ENCODE measurements at places on chromosomes 16 and 17.
A peak's percentile ranks its signal among the peaks of the same experiment; 100 is the strongest.

GRCh38 chr17:68963958-68964357, 8.8 kb upstream of the ABCA8 start:
- no peak for DNase-seq

DNA sequence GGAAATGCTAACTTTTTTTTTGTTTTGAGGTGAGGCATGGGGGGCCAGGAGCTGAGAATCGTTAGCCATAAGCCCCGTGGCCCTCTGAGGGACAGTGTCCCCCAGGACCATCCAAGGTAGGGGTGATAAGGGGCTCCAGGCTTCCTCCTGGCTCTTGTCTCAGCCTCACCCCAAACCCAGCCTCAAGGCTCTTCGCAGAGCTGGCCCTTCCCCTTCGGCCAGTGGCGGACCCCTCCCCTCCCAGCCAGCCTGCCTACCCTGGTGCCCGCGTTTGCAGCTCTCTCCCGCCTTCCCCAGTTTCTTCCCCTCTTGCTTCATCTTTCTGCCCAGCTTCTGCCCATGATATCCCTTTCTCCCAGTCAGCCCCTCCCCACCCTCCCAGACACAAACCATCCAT, 22.7 kb upstream of the ATP2A3 start:
- no peak for DNase-seq

- no peak for DNase-seq
Observed at GRCh38 chr16:88453611-88454522, 787 bp downstream of the ZFPM1 start.

DNA sequence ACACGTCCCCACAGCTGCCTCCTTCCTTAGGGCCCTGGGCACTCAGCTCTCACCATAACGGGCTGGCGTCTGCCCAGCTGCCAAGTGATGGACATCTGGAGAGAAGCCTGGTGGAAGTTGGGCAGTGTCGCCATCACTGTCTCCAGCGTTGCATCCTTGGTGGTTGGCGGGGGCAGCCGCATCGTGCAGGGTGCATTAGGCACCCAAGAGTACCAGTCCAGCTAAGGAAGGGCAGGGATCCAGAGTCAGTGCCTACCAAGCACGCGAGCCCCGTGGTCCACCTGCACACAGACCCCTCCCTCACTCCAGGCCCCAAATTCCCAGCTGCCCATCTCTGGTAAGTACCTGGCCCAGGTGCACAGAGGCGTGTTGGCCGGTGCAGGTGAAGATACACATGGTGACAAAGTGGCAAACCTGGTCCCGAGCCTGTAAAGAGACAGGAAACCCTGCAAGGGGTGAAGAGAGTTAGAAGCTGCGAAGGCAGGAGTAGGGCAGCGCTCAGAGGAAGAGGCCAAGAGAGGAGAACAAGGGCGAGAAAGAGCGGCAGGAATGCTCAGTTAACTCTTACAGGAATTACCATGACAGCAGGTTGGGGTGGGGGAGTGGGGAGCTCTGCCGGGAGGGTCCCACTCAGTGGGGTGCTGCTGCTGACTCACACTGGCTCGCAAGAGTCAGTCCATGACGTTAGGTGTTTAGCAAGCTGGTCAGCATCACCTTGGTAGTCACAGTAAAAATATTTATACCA, 9.5 kb downstream of the ALOX15 start:
- no peak for DNase-seq

- no peak for DNase-seq
Observed at GRCh38 chr16:67558859-67559258, 3.5 kb upstream of the CTCF start.

DNA sequence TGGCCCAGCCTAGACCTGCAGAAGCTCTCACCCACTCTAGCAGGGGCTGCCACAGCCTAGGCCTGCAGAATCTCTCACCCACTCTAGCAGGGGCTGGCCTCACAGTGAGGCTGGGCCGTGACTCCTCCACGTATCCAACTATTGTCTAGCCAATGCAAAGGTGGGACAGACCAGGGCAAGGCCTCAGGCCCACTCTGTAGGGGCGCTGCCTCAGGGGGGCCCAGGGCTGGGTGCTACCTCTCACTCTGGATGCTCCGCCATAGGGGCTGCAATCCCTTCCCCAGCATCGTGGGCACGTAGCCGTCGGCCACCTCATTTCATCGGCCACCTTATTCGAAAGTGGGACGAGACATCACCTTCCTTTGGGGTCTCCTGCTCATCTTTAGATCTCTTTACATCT, 51.7 kb downstream of the RPH3AL start:
- no peak for DNase-seq

DNA sequence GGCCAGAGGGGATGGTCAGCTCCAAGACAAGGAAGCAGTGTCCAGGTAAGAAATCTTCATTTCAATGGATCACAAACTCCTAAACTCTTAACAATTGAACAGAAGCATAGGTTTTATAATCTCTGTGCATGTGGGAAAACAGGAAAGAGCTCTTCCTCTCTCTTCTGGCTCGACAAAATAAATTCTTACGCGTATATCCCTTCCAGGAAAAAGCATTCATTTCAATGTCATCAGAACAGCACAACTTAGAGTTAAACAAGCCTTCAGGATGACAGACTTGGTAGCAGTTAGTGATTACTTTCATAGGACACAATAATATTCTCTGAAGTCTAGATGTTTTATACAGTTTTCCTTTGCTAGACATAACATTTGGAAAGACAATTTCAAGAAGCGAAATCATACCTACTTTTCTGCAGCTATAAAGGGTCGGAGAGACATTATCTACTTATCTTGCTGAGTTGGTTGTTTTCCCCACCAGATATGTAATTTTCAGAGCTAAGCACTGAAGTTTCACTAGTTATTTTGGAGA, 19.3 kb upstream of the SLC35G3 start:
- DNase-seq: no peak

DNA sequence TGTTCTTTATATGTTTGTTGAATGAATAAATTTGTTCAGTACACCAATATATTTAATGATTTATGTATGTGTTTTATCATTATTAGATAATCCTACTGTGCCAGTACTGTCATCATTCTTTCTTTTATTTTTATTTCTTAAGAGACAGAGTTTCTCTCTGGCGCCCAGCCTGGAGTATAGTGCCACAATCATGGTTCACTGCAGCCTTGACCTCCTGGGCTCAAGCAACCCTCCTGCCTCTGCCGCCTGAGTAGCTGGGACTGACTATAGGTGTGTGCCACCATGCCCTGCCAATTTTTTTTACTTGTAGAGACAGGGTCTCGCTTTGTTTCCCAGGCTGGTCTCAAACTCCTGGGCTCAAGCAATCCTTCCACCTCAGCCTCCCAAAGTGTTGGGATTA, 41.8 kb downstream of the PAFAH1B1 start:
- no peak for DNase-seq

- no peak for DNase-seq
Observed at GRCh38 chr16:78696797-78697196, 597.3 kb downstream of the WWOX start.

GRCh38 chr16:6861135-6861814, 471.4 kb upstream of the RBFOX1 start:
- DNase-seq: no peak

DNA sequence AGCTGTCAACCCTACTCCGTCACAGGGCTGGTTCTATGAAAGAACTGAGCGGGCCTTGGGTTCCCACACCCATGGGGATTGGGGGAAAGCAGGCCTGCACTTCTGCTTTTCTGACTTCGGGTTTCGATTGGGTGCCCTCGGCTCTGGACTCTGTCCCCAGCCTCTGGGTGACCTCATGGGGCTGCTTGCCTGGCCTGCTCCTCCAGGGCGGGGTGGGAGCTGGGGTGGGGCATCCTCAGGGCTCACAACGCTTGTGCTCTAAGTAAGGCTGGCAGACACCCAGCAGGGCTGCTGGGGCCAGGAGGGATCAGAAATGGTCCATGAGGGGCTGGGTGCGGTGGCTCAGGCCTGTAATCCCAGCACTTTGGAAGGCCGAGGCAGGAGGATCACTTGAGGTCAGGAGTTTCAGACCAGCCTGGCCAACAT, 19.2 kb downstream of the ARHGAP27 start:
- peak; percentile 67 for DNase-seq

- no peak for DNase-seq
Observed at GRCh38 chr17:35912339-35912912, 18.1 kb downstream of the RDM1 start.

DNA sequence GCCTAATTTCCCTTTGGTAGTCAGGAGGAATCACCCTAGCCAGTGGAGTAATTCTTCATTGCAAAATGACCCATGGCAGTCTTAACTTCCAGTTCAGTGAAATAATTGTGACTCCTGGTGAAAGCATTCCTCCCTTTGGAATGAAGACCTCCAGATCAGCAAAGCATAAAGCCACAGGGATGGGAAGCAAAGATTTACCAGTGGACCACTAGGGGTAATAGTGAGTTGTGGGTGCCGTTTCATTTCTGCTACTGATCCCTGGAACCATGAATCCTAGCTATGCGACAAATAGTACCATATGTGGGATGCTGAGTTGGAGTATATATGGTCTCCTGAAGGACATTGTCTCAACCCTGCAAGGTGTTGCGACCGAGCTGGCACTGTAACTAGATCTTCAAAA, 13.7 kb downstream of the DYNLL2 start:
- DNase-seq: no peak

- no peak for DNase-seq
Observed at GRCh38 chr16:79740252-79740651, 139.7 kb upstream of the MAF start.

- no peak for DNase-seq
Observed at GRCh38 chr17:66423056-66423955, 120.9 kb downstream of the PRKCA start.

DNA sequence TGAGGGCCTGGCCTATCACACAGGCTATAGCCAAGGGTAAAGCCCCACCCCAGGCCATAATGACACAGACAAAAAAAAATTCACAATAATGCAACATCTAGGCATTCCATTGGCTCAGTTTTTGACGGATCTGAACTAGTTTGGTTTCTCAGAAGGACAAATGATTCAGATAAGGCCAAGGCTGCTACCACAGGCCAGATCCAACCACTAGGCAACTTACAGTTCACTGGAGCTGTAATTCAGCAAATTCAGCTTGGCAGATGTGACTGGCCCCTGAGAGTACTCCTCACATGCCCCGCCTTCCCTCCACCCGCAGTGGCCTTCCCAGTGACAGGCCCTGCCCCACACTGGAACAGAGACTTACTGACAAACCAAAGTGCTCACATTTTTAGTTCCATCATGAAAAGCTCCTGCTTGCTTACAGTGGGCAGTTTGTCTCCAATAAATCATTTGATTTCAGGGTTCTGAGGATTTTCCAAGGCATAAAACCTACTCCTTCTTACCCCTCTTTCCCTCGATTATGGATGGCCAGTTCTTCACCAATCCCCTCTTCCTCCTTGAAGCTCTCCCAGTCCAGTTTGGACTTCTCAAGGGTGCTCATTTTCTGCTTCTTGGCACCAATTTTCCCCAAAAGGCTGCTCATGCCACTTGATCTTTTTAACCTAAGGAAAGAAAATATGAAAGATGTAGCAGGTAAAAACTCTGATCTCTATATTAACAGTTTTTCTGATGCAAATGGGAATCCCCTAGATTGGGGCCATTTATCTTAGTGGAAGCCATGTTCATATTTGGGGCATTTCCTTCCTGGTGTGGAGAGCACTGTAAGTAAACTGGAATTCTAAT, 53.3 kb upstream of the BCAR1 start:
- no peak for DNase-seq

- DNase-seq: no peak
Observed at GRCh38 chr16:82017911-82018568, 6.8 kb upstream of the SDR42E1 start.

DNA sequence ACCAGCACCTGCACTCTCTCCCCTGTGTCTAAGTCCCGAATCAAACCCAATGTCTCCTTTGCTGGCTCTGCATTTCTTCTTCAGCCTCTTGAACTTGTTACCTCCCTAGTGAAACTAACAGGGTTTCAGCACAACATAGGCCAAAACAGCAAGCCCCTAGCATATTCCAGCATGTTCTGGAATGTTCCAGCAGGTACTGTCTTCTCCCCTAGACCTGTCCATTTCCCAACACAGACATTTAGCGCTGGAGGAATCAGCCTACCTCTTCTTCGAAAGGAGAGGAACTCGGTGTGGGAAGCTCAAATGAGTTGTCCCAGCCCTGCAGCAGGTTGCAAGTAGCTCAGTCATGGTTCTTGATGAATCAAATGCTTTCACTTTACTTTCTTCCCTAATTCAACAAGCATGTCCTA, 47.1 kb downstream of the LITAF start:
- no peak for DNase-seq
